ENCODE measurements at places on chromosomes 16 and 17. TPM values are rescaled to one million over a fixed set of nuclear protein-coding genes. Genes with fewer than 3 reads are reported as not detected.

DNA sequence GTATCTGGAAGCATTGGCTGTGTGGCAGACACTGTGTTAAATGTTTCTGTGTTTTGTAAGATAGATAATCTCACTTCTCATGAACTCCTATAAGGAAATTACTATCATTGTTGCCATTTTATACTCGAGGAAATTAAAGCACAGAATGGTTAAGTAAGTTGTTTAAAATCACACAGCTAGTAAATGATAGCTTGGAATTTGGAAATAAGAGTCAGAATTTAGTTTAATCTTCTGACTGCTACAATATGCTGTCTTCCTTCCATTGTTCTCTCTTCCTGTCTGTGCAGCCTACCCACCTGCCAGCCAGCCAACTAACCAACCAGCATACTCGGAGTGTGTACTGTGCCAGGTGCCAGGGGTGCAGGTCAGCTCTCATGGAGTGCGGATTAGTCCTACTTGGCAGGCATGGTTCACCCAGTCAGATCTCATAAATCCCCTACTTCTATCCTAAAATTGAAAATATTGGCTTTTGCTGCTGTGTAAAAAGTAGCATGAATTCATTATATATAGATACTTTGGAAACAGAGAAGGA is 79.9 kb upstream of the LGALS9 start:
- DNase-seq = no peak

DNA sequence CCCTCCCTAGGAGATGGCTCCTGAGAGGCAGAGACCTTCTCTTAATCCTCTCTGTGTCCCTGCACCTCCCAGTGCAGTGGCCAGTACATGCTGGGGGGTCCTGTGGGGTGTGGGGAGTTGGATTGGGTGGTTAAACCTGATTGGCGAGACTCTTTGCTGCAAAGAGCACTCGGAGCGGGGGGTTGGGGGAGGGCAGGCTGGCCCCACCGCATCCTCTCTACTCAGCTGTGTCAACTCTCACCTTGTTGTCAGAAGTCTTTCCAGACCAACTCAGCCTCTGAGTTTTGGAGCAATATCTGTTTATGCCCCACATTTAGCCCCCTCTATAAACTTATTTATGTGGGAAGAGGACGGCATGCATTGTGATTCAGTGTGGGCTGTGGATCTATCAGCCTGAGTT is 40.0 kb downstream of the SMARCE1 start:
- no peak for DNase-seq

DNA sequence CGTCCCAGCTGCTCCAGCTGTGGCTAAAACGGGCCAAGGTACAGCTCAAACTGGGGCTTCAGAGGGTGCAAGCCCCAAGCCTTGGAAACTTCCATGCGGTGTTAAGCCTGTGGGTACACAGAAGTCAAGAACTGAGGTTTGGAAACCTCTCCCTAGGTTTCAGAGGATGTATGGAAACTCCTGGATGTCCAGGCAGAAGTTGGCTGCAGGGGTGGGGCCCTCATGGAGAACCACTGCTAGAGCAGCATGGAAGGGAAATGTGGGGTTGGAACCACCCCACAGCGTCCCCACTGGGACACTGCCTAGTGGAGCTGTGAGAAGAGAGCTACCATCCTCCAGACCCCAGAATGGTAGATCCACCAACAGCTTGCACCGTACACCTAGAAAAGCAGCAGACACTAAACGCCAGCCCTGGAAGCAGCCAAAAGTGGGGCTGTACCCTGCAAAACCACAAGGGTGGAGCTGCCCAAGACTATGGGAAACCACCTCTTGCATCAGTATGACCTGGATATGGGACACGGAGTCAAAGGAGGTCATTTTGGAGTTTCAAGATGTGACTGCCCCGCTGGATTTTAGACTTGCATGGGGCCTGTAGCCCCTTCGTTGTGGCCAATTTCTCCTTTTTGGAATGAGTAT is 2.2 kb downstream of the SDR42E1 start:
- no peak for DNase-seq

- peak; percentile 33 for DNase-seq
Observed at GRCh38 chr17:3635474-3636153, 436 bp downstream of the SHPK start.

DNA sequence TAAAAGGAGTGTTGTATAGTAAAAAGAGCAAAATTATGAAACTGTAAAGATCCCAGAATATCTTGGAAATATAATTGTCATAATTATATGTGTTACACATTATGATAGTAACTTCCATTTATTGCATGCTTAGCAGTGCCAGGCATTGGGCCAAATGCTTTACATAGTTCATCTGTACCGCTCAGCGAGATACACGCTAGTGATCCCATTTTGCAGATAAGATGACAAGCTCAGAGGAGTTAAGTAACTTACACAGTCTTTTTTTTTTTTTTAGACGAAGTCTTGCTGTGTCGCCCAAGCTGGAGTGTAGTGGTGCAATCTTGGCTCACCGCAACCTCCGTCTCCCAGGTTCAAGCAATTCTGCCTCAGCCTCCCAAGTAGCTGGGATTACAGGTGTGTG is 6.8 kb upstream of the EZH1 start:
- DNase-seq = no peak

DNA sequence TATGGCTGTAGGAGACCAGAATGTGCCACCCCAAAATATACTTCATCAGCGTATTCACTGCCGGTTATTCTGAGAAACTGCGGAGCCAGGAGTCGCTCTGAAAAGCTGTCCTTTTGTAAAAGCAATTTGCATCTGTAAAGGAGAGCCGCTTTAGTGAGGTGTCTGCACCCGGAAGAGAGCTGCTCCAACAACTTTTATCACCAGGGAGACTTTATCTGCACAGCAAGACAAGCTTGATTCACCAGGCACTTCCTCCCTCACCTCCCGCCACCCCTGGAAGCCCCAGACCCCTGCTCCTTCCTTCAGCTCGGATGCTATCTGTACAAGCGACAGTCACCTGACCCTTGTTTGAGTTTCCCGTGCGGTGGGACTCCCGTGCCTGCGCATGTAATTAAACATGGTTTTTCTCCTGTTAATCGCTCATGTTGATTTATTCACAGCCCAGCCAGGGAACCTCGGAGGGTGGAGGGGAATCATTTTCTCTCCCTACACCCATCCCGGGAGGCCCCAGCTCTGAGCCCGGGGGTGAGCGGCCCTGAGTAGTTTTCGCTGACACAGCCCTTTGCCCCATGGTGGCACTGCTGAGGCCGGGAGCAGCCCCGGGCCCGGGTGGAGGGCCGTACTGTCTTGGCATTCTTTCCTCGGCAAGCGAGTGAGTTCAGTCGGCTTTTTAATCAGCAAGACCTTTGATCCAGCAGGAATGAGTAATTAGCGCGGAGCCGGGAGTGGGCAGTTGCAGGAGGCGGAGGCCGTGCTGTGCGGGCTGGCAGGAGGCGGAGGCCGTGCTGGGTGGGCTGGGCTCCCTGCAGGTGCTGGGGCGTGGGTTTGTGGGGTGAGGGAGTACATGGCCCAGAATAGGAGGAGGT is 222.7 kb upstream of the CIBAR2 start:
- DNase-seq = no peak

- no peak for DNase-seq
Observed at GRCh38 chr16:62253966-62254365, 217.7 kb upstream of the CDH8 start.

DNA sequence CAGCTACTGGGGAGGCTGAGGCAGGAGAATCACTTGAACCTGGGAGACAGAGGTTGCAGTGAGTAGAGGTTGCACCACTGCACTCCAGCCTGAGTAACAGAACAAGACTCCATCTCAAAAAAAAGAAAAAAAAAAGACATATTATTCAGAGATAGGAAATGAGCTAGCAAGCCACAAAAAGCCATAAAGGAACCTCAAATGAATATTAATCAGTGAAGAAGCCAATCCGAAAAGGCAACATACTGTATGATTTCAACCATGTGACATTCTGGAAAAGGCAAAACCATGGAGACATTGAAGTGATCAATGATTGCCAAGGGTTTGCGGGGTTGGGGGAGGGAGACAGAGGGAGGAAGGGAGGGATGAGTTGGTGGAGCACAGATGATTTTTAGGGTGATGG is 8.4 kb upstream of the EXOC7 start:
- no peak for DNase-seq

DNA sequence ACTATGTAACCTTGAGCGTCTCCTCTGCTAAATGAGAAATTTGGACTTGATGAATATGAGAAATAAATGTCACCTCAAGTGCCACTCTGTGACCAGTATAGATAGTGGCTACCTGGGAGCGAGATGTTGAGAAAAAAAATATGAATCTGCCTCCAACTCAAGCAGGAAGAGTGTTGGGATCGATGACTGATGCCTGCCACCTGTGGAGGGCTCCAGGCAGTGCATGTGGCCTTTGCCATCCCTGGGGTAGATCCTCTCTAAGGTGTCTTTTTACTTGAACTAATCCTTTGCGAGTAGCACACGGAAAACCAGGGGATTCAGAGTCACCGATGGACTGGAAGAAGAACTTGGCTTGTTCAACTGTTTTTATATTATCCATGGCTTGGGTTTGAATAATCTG is 9.4 kb downstream of the CCDC182 start:
- no peak for DNase-seq

DNA sequence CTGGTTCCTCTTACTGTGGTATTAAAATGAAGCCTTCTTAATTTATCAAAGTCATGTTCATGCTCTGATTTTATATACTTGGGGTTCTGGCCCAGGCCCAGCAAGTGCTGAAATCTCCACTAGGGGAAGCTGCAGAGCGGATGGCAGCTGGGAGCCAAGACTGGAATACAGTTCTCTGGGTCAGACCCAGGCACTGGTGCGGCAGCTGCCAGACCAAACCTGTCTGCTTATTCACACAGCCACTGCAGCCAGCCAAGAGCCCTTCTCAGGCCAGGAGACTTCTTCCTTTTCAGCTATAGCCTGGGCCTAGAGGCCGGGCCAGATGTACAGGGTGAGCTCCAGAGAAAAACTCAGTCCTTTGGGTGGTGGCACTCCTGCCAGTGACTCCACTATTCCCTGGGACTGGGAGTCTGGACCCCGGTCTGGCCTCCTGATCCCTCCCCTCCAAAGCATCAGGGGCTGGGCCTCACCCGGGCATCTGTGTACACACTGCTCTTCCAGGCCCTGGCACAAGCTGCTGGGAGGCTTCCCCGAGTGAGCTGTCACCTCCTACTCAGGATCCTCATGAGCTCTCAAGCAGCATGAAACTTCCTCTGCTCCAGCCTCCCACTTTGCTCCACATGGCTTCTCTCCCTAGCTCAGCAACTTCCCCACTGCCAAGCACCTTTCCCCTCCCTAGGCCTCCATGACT is 24.4 kb downstream of the ATP6V0D1 start:
- DNase-seq = no peak

DNA sequence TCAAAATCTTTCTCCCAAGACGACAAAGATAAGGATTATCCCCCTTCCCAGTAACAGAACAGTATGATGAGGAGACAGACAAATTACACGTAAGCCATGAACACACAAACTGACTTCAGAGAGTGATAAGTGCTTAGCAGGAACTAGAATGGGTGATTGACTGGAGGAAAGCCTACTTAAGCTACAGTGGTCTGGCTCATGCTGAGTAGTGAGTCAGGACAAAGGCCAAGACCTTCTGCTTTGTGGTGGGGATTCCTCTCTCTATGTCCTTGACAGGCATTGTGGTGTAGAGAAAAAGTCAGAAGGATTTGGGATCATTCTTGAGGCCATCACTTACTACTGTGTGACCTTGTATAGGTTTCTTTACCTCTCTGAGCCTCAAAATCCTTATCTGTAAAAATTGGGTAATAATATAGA is 381.9 kb upstream of the CCL2 start:
- no peak for DNase-seq

- DNase-seq = no peak
Observed at GRCh38 chr16:74951681-74952080, 33.2 kb downstream of the WDR59 start.

GRCh38 chr17:9924735-9925191 is 19.7 kb upstream of the RCVRN start:
- DNase-seq = peak; percentile 87

DNA sequence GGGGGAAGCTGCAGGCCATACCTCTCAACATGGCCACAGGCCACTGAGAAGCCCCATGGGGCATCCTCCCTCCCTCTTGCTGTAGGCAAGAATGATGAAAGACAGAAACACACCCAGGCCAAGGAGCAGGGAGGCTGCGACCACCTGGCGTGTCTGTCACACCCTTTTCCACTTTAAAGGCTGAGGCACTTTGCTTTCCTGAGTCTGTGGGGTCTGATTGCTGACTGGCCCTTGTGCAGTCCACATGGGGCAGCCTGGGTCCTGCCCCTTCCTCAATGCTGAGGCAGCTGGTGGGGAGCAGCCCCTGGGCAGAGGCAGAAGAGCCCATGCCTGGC is 8.7 kb downstream of the TMEM204 start:
- no peak for DNase-seq

- DNase-seq = no peak
Observed at GRCh38 chr17:72631568-72631948, 460.9 kb downstream of the SLC39A11 start.

- no peak for DNase-seq
Observed at GRCh38 chr16:57724531-57724930, 11.0 kb upstream of the KATNB1 start.

DNA sequence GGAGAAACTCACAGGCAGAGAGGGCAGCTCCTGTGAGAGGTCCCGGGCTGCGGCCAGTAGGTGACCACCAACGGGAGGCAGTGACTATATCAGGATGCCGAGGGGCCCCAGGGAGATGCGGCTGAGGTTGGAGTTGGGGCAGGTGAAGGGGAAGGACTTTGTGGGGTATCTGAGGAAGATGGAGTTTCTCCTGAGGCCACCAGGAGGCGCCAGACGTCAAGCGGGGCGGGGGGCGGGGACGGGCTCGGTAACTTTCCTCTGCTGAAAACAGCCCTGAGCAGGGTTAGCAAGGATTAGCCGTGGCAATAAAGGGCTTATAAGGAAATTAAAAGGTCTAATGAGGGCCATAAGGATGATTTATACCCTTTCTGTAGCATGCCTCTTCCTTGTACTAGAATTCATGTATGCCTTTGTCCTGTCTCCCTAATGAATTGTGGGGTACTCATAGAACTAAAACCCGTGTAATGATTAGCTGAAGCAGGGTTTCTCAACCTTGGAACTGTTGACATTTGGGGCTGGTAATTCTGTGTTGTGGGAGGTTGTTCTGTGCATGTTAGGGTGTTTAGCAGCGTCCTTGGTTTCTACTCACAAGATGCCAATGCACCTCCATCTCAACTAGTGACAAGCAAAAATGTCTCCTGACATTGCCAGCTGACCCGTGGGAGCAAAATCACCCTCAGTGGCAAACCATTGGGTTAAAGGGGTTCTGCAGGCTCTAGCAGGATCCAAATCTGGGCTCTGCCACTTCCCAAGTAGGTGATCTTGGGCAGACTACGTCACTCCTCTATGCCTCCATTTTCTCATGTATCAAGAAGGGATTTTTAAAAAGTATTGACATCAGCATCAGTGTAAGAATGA is 74.8 kb upstream of the GRIN2A start:
- peak; percentile 63 for DNase-seq

The RASD1 gene
- polyA plus RNA-seq = 1.2 TPM

The LAT gene
- 9.1 TPM for polyA plus RNA-seq

The CLEC10A gene
- polyA plus RNA-seq = 1.1 TPM

The PLEKHH3 gene
- polyA plus RNA-seq = 17.5 TPM

The CD300A gene
- polyA plus RNA-seq = 1.5 TPM

The CCL18 gene
- not detected for polyA plus RNA-seq

The DNASE1 gene
- polyA plus RNA-seq = 40.1 TPM

The RBL2 gene
- 67.7 TPM for polyA plus RNA-seq

The NPIPB5 gene
- polyA plus RNA-seq = 54.4 TPM

The SLC52A1 gene
- 0.42 TPM for polyA plus RNA-seq

The C16orf92 gene
- not detected for polyA plus RNA-seq

The HLF gene
- polyA plus RNA-seq = 7.2 TPM

The RAB11FIP4 gene
- 16.5 TPM for polyA plus RNA-seq

The PRKCA gene
- 28.5 TPM for polyA plus RNA-seq

Measured in renal pelvis (tissue), 12 donors.